ENCODE measurements at places on chromosomes 16 and 17.
A peak's percentile ranks its signal among the peaks of the same experiment; 100 is the strongest.

DNA sequence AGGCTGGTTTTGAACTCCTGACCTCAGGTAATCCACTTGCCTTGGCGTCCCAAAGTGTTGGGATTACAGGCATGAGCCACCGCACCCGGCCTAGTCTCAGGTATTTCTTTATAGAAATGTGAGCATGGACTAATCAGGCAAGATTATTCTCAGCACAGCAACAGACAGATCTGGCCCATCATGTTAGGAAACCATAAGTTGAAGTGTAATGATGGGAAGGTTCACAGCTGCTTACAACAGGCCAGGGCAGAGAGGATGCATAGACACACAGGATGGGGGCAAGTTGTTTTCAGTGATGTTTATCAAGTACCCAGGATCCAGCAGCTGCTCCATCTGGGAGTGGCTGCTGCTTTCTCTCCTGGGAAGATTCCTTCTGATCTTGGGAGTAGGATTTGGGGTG is 16.6 kb upstream of the NOS2 start:
- DNase-seq, result no peak

GRCh38 chr16:65875381-65876055 is 491.0 kb upstream of the CDH5 start:
- no peak for DNase-seq

GRCh38 chr16:12515346-12515745 is 288.3 kb downstream of the CPPED1 start:
- DNase-seq, result no peak

DNA sequence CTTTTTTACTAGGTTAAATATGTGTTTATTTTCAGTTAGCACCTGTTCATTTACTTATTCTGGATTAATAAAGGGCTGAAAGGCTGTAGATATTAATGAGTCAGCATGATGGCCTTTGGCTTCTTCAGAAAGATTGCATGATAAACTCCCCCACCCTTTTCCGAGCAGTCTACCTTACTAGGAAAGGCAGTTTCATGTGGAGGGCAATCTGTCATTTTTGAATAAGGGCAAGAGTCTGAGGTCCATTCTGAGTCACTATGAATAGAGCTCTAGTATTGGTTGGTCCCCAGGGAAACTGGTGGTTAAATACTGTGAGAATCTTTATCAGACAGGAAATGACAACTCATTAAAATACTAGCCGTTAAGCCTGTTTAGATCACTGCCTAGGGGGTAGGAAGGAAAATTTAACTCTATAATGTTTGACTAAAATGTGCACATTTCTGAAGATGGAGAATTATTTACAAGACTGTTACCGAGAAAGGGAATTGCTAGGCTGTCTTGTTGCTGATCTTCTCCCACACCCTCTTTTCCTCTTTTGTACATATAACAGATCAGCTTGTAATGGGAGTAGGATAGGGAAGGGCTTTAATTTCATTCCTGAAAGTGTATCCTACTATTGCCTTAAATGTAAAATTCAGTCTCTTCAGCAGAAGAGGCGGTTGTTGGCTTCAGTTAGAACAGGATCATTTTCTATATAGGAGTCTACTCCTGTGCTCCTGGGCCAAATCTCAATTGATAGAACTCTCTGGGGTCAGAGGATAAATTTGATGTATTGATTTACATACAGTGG is 63.3 kb downstream of the TUBD1 start:
- peak; percentile 44 for DNase-seq

- DNase-seq, result no peak
Measured at GRCh38 chr16:21590796-21591195, 8.6 kb upstream of the METTL9 start.

DNA sequence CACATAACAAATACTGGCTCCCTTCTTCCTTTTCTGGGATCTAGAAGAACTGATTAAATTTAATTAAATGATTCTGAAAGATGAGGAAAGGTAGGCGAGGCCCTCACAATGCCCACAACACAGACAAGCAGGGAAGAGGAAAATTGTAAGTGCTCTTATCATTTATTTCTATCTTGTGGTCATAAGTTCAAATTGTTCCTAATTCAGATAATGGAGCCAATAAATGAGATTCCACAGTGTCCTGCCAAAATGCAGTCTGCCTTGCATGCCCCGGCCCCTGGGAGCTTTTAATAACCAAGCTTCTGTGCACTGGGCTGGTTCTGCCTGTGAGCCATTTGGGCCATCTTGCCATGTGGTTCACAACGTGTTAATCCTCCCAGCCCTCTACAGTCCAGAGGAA is 97.0 kb downstream of the CMC2 start:
- DNase-seq, result no peak

GRCh38 chr16:85936816-85937215 is 37.9 kb downstream of the IRF8 start:
- DNase-seq, result no peak

Data from stimulated activated naive CD8-positive, alpha-beta T cell treated with anti-CD3 and anti-CD28 coated beads, Interleukin-15, Interleukin-2, amounts not matched to agents 100 U/mL and 50 U/mL, for 24 hours (primary cell).